ENCODE measurements at places on chromosomes 13 and 19. TPM values are rescaled to one million over a fixed set of nuclear protein-coding genes. Genes with fewer than 3 reads are reported as not detected.
A peak's percentile ranks its signal among the peaks of the same experiment; 100 is the strongest.

- no peak for DNase-seq
These were observed 67.0 kb downstream of the ABCC4 start for GRCh38 chr13:95234242-95234641.

DNA sequence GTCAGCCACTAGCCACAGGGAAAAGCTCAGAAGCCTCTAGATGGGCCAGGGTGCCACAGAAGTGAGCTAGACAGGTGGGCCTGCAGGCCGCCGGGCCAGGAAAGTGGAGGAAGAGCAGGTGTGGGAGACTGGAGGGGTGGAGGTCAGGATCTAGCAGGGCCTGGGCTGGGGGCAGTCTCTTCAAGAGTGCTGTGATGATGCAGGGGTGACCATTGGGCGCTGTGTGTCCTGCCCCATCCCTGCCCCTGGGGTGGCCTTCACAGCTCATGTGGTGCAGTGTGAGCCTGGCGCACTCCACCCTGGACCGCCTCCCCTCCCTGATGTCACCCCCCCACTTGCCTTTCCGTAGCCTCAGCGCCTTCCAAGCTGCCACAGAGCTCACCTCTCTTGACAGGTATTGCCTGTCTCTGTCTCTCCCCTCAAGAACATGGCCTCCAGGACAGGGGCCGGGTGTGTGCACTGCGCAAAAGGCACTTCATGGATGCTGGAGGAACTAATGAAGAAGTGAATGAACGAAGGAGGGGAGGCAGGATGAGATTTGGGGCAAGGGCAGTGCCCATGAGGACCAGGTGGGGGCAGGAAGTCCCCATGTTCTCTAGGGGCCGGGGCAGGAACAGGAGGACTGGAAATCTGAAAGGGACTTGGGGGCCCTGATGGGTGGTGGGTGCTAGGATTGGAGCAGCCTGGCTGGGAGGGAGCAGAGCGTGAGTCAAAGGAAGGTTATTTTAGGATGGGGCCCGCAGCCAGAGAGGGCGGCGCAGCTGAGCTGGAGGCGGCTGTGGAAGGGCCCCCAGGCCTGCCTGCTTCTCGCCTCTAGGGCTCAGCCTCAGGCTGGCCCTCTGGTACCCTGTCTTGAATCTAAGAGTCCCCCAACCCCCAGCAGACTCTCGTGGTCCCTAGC is 6.6 kb downstream of the SSBP4 start:
- no peak for DNase-seq

DNA sequence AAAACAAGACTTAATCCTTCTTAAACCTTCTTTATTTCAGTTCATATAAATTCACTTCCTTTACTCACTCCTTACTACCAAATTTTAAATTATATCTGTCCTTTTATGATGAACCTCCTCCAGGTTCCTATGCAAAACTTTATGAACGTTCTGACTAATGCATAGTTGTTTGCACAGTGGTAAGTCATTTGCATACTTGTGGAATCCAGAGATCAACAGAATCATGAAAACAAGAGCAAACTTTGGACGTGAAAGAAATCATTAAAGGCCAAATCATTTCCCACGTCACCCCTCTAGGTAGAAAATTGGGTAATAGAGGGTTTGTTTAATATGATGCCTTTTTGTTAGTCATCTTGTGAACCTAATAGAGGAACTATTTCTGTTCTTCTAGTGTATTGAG is 32.3 kb upstream of the MYCBP2 start:
- DNase-seq = no peak

HS6ST3 gene
- polyA plus RNA-seq = 20.2 TPM

GRCh38 chr19:7678971-7679751 is 1.5 kb upstream of the TRAPPC5 start:
- DNase-seq = no peak

GRCh38 chr13:47326061-47326460 is 429.2 kb upstream of the HTR2A start:
- DNase-seq = no peak

DNA sequence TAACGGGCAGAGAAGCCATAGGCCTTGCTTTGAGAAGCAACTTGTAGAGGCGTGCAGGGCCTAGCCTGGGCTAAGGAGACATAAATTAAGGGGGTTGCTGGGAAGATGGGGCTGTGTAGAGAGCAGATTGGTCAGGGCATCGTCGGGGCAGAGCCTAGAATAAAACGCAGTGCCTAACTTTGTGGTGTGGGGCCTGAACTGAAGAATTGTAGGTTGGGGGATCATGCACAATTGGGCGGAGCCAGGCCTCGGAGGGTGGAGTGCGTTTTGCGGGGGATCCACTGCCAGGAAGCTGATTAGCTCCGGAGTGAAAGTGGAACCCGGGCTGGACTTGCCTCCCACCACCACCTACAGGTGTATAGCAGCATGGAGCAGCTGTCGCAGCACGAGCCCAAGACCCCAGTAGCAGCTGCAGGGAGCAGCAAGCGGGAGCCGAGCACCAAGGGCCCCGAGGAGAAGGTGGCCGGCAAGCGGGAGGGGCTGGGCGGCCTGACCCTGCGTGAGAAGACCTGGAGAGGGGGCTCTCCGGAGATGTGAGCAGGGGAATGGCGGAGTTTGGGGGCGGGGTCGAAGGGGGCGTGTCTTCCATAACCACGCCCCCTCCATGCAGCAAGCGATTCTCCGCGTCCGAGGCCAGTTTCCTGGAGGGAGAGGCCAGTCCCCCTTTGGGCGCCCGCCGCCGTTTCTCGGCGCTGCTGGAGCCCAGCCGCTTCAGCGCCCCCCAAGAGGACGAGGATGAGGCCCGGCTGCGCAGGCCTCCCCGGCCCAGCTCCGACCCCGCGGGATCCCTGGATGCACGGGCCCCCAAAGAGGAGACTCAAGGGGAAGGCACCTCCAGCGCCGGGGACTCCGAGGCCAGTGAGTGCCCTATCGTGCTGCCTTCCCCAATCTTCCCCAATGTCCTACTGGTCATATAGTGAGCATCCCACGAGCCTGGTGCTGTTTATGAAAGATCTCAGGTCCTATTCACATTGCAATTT is 13.8 kb downstream of the DNASE2 start:
- DNase-seq = no peak

GRCh38 chr13:47454986-47455385 is 546.1 kb downstream of the SUCLA2 start:
- no peak for DNase-seq

C19orf47 gene
- polyA plus RNA-seq = 22.8 TPM

DNA sequence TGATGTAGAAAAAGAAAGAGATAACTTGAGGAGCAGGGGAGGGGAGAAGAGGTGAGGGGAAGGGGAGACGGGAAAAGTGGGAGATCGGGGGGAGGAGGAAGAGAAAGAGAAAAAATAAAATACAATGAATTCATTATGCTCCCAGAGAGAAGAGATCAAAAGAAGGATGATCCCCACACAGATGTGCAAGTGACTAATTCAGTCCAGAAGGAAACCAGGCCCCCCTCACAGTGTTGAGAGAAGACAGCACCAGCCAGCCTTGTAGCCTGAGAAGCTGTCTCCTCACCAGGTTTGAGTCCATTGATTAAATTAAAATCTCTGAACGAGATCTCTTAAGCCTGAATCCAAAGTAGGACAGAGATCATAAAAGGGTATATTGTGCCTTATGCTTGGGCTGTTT is 333.7 kb upstream of the NBEA start:
- no peak for DNase-seq

CALR3 gene
- polyA plus RNA-seq = not detected

DNA sequence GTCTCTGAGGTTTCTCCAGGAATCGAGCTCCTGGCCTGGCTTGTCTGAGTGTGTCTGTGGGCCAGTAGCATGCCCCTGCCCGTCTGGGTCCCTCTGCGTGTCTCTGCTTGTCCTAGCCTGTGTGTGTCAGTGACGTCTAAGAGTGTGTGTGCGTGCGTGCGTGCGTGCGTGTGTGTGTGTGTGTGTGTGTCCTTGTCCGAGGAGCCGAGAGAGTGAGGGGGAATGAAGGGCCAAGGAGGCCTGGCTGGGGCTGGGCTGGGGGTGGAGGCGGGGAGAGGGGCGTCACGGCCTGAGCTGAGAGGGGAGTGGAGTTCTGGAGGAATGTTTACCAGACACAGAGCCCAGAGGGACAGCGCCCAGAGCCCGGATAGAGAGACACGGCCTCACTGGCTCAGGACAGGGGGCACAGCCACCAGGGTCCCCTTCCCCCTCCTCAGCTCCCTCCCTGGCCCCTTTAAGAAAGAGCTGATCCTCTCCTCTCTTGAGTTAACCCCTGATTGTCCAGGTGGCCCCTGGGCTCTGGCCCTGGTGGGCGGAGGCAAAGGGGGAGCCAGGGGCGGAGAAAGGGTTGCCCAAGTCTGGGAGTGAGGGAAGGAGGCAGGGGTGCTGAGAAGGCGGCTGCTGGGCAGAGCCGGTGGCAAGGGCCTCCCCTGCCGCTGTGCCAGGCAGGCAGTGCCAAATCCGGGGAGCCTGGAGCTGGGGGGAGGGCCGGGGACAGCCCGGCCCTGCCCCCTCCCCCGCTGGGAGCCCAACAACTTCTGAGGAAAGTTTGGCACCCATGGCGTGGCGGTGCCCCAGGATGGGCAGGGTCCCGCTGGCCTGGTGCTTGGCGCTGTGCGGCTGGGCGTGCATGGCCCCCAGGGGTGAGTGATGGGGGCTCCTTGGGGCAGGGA is at the start of gene AXL:
Gene AXL, plus strand, starts transcription at position 609 of the 893 bp plus-strand sequence. Its CDS starts 170 bp downstream, at position 779.
- peak; percentile 91 for DNase-seq

DNA sequence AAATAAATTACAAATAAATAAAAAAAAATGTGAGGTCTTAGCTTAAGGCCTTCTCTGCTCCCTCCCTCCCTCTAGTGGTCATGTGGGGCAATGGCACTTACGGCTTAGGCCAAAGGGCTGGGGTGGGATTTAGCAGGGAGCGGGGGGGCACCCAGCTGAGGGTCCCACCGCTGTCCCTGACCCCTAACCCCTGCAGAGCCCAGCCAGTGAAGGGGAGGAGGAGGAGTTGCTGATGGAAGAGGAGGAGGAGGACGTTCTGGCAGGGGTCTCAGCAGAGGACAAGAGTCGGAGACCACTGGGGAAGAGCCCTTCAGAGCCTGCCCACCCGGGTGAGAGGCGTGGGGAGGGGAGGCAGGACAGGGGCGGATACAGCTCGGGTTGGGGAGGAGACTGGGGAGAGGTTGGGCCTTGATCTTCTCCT is 9.3 kb downstream of the MPND start:
- DNase-seq = no peak
